T-helper 17 cell (primary cell): ENCODE measurements at places on chromosomes 2 and 18. TPM values are rescaled to one million over a fixed set of nuclear protein-coding genes. Genes with fewer than 3 reads are reported as not detected.
A peak's percentile ranks its signal among the peaks of the same experiment; 100 is the strongest.

- no peak overlapping the region for H3K4me3 ChIP-seq
- no peaks in the 10 kb centered on the region for H3K36me3 ChIP-seq
- H3K4me1 ChIP-seq: no peaks in the 10 kb centered on the region
Observed at GRCh38 chr2:167438206-167438605, 549.9 kb downstream of the XIRP2 start.

GRCh38 chr18:58279504-58280175, 235.6 kb downstream of the NEDD4L start:
- no peak overlapping the region for H3K4me3 ChIP-seq
- peaks cover 5% of the 10 kb centered on the region for H3K4me1 ChIP-seq
- H3K27ac ChIP-seq: no peak overlapping the region
- H3K36me3 ChIP-seq: no peaks in the 10 kb centered on the region

DNA sequence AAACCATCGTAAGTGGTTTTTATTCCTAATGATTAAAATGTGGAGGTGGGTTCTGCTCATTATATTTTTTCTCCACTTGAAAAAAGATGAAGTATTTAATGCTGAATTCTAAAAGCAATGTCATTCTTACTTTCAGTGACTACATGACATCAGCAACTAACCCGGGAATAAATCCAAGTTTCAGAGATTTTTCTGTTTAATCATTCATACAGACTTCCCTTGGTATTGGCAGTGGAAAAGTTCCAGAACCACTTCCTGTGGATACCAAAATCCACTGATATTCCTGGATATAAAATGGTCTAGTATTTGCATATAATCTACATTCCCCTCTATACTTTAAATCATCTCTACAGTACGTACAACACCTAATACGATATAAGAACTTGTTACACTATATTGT, 128.6 kb downstream of the ZNF532 start:
- no peak for DNase-seq
- H3K27me3 ChIP-seq: peaks cover 32% of the 10 kb centered on the region
- no peak overlapping the region for H3K27ac ChIP-seq

- H3K27ac ChIP-seq: no peak overlapping the region
- no peak overlapping the region for H3K4me3 ChIP-seq
- DNase-seq: no peak
- H3K27me3 ChIP-seq: peaks cover 8% of the 10 kb centered on the region
Observed at GRCh38 chr2:129103936-129104878, 785.5 kb upstream of the HS6ST1 start.

Gene CSRNP3
- total RNA-seq: not detected

- H3K27me3 ChIP-seq: peaks cover 55% of the 10 kb centered on the region
- H3K4me1 ChIP-seq: peaks cover 3% of the 10 kb centered on the region
- H3K27ac ChIP-seq: no peak overlapping the region
- DNase-seq: no peak
Observed at GRCh38 chr2:20232837-20233207, 7.9 kb upstream of the SDC1 start.

GRCh38 chr2:43824951-43825493, 13.6 kb downstream of the ABCG5 start:
- no peak for DNase-seq
- no peaks in the 10 kb centered on the region for H3K4me1 ChIP-seq
- no peak overlapping the region for H3K4me3 ChIP-seq
- H3K27ac ChIP-seq: no peak overlapping the region
- H3K27me3 ChIP-seq: peaks cover 49% of the 10 kb centered on the region

GRCh38 chr18:36672437-36673344, 156.1 kb downstream of the TPGS2 start:
- peaks cover 42% of the 10 kb centered on the region for H3K27me3 ChIP-seq
- peaks cover 4% of the 10 kb centered on the region for H3K4me1 ChIP-seq
- peak overlapping the region; percentile 4 for H3K27ac ChIP-seq
- H3K4me3 ChIP-seq: no peak overlapping the region

Gene ADI1
- total RNA-seq: 27.0 TPM

DNA sequence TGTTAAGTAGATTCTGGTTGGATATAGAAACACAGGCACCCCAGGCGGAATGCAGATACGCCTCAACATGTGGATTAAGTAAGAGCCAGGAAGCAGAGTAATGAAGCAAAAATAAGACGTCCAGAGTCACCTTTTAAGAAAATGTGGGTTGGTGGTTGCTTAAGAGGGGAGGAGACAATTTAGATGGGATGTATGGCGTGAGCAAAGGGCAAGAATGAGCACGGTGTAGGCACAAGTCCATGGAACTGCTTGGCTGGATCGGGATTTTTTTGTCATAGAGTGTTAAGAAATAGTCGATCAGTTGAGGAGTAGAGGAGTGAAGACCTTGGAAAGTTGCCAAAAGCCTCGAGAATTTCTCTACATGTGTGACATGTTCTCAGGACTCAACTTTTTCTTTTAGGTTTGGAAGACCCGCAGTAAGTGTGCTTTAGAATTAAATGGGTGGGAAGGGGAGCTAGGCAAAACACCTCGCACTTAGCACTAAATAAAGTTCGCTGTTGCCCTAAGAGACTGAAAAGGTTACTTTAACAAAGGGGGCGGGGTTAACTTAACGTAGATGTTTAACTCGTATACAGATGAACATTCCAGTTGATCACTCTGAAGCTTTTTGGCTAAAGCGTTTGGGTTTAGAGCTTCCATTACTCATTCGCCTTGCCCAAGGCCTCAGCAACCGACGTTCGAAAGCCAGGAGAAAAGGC, 716 bp upstream of the SLC39A10 start:
- H3K4me1 ChIP-seq: peaks cover 25% of the 10 kb centered on the region
- peak overlapping the region; percentile 98 for H3K4me3 ChIP-seq
- H3K27me3 ChIP-seq: no peaks in the 10 kb centered on the region
- H3K36me3 ChIP-seq: peaks cover 4% of the 10 kb centered on the region
- peak overlapping the region; percentile 99 for H3K27ac ChIP-seq

- H3K27ac ChIP-seq: no peak overlapping the region
- no peaks in the 10 kb centered on the region for H3K4me1 ChIP-seq
- no peak for DNase-seq
- no peak overlapping the region for H3K4me3 ChIP-seq
- no peaks in the 10 kb centered on the region for H3K27me3 ChIP-seq
Observed at GRCh38 chr18:28791101-28791500, 614.2 kb upstream of the CDH2 start.
